ENCODE measurements at places on chromosomes 11 and 22. TPM values are rescaled to one million over a fixed set of nuclear protein-coding genes. Genes with fewer than 3 reads are reported as not detected.

The ANO9 gene
- 0.46 TPM for total RNA-seq

The POU2AF2 gene
- total RNA-seq = not detected

The FOLR2 gene
- 41.2 TPM for total RNA-seq

The COMT gene
- total RNA-seq = 85.1 TPM

The GRIK4 gene
- total RNA-seq = 1.0 TPM

The SCGB1A1 gene
- not detected for total RNA-seq

The SPECC1L gene
- total RNA-seq = 66.1 TPM

The CD3G gene
- 0.33 TPM for total RNA-seq

The DEFB131B gene
- total RNA-seq = not detected

The VPREB1 gene
- not detected for total RNA-seq

The TMEM151A gene
- 0.26 TPM for total RNA-seq

The RAB36 gene
- total RNA-seq = 1.4 TPM

The UPK3A gene
- not detected for total RNA-seq

The CHST1 gene
- total RNA-seq = 2.4 TPM

The MOGAT2 gene
- total RNA-seq = not detected

The MS4A7 gene
- total RNA-seq = 36.6 TPM

The CYP2D6 gene
- total RNA-seq = 0.29 TPM

The SLC29A2 gene
- total RNA-seq = 28.2 TPM

All from right cardiac atrium (tissue), 5 donors.